ENCODE measurements at places on chromosomes 3 and 15. TPM values are rescaled to one million over a fixed set of nuclear protein-coding genes. Genes with fewer than 3 reads are reported as not detected.

The IL17RD gene
- total RNA-seq = 4.9 TPM

The CACNA2D3 gene
- total RNA-seq = 6.1 TPM

The IMPG2 gene
- total RNA-seq = 0.13 TPM

The PLCL2 gene
- total RNA-seq = 20.2 TPM

DNA sequence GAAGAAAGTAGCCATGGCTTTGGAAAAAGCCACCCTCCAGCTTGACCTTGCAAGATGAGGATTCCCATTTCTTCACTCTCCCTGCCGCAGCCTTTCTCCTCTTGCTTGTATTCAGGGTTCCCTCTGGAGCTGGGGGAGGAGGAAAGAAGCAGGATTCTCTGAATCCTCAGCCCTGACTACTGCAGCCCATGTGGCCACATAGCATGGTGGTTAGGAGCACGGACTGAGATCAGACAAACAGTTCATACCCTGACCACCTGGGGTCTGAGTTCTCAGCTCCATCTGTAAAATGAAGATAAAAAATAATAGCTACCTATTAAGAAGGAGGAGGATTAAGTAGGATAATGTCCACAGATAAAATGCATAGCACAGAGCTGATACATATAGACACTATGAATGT, 72.3 kb downstream of the NMD3 start:
- DNase-seq = no peak

DNA sequence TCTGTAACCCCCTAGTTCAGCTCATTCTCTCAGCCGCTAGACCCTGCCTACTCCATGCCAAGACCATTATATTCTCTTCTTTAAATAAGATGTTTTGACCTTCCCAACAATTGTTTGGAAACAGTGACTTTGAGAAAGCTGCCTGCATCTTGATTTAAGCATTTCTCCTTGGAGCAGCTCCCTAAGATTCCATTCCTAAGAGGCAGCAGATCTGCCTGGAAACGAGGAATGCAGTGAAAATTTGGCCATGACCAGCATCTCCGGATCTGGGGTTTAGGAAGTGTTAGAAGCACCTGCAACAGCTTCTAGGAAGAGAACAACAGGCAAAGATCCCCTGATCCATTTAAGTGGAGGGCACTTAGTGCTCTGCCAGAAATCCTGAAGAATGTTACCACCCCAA, 235.7 kb downstream of the NTRK3 start:
- no peak for DNase-seq

GRCh38 chr3:45607790-45608189, 13.2 kb downstream of the LIMD1 start:
- DNase-seq = no peak

DNA sequence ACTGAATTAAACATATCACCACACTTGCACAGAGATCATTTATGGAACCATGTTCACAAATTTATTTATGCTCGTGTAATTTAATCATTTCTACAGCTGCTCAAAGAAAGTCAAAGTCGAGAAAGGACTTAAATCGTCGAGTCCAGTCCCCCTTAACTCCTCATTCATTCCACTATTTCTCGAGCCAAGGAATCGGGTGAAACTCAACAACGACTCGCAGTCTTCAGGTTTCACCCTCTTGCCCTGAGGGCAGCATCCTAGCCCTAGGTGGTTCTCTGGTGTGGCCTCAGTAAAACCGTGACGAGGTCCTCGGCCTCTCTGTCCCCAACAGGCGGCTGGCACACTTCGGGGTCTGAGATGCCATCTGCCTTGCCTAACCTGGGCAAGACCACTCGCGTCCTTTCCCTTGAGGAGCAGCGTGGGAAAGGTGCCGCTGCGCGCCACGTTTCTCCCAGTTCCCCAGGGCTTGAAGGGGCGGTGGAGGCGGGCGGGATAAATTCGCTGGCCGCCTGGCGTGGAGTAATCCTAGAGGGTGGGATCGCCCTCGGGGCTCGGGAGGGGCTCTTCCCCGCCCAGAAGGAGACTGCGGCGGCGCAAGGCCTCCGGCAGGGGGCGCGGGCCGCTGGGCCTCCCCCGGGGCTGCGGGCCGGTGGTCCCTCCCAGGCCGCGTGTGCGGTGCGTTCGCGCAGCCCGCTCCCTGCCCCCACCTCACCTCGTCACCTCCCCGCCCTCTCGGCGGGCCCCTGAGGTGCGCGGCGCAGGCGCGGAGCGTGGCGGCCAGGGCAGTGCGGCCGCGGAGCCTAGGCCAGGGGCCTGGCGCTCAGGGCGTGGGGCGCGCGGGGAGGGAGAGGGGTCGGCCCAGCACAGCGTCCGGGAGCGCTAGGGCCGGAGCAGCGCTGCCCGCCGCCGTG, at the start of gene ZNF639:
TSS of gene ZNF639 (plus strand) at position 746 of the 911 bp plus-strand sequence. CDS start 5,263 bp downstream, outside the sequence.
- DNase-seq = peak; percentile 36

DNA sequence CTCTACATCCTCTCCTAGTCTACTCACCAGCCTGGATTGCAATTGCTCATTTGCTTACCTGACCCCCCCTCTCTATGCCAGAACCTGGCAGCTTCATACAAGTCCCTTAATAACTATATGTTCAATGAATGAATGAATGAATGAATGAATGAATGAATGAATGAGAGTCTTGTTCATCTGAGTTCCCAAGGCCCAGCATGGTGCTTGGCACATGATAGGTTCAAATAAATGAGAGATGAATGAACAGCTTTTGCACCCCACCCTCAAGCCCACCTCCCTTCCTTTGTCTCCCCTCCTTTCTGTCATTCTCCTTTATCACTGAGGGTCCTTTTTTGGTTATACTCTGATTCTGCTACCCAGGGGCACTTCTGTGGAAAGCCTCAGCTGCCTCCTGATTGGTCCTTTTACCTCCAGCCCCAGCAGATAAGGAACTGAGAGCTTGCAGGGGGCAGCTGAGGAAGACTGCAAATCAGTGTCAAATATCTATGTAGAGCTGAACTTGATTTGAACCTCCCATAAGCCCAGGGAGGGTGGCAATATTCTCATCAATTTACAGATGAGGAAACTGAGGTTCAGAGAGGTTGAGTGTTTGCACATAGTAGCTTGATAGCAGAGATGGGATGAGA, 54.1 kb upstream of the CHRNB4 start:
- DNase-seq = no peak

GRCh38 chr15:63501256-63502089, 2.9 kb upstream of the USP3 start:
- peak; percentile 80 for DNase-seq

DNA sequence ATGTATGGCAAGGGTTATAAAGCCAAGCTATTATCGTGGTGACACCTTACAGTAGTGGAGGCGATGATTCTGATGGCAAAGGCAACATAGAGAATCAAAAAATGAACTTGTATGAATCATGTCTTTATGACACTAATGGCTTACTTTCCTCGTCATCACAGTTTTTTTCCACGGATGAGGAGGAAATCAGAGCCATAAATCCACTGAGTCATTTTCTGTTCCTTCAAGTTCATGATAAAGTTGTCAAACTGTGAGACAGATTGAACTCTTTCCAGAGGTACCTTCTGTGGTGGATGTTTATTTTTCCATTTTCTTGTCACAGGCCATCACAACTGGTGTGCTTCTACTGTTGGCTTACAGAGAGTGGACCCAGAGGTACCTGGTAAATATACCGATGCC, 8.5 kb downstream of the TMEM212 start:
- DNase-seq = no peak

DNA sequence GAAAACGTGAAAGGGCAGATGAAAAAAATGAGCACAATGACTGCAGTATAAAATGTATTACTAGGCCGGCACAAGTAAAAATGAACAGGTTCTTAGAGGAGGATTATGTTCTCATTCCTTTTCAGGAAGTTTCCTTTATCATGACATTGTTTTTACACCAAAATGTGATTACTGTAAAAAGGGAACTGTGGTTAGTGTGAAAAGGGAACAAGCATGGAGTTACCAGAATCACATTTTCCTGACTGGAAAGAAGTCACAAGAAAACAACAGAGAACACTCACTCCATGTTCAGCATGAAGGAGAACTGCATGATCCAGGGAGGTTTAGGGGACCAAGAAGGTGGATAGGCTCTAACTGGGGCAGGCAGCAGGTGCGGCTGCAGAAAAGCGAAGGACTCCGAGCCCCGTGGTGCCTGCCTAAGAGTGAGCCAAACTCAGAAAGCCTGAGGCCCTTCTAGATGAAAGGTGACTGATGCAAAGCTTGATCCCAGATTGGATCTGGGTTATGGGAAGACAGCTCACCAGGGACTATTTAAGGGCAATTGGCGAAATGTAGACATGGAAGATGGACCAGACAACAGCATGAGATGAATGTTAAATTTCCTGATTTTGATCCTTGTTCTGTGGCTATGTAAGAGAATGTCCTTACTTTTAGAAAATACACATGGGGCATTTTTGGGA, 77.3 kb downstream of the CCR1 start:
- no peak for DNase-seq

DNA sequence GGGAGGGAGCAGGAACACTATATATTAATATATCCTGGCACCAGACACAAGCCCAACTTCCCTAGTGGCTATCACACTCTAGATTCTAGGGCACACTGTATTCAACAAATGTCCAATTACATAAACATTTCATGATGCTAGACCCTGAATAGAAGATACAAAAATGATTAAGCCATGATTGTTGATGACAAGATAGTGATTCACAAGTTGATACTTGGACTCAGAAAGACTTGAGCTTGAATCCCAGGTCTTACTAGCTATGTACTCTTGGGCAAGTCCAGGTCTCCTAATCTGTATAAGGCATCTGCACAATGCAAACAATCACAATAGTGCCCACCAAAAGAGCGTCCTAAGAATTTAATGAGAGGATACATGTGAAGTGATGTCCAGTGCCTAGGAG, 10.0 kb upstream of the SNTN start:
- DNase-seq = no peak

- DNase-seq = no peak
Measured at GRCh38 chr3:180278583-180279188, 241.9 kb upstream of the PEX5L start.

- DNase-seq = no peak
Measured at GRCh38 chr3:11634081-11634635, 9.6 kb downstream of the VGLL4 start.

GRCh38 chr15:68822818-68823217, 2.1 kb upstream of the ANP32A start:
- no peak for DNase-seq

DNA sequence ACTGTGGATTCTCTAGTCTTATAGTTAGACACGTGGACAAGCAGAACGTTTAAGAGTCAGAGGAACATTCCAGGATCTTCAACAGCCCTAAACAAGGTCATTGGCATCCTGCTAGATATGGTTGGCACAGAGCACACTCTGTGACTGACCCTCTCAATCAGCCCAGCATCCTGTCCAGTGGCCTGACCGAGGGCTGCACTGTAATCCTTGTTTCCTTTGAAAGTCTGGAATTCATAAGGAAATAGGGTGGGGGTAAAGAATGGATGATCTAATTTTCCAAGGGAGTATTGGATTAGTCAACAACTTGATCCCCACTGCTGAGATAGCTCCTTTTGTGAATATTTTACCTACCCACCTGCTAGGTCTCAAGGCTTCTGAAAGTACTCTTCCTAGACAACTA, 94.5 kb upstream of the DLG1 start:
- DNase-seq = no peak

Data from omental fat pad (tissue), 4 donors.